ENCODE measurements at places on chromosomes 5 and 9.

DNA sequence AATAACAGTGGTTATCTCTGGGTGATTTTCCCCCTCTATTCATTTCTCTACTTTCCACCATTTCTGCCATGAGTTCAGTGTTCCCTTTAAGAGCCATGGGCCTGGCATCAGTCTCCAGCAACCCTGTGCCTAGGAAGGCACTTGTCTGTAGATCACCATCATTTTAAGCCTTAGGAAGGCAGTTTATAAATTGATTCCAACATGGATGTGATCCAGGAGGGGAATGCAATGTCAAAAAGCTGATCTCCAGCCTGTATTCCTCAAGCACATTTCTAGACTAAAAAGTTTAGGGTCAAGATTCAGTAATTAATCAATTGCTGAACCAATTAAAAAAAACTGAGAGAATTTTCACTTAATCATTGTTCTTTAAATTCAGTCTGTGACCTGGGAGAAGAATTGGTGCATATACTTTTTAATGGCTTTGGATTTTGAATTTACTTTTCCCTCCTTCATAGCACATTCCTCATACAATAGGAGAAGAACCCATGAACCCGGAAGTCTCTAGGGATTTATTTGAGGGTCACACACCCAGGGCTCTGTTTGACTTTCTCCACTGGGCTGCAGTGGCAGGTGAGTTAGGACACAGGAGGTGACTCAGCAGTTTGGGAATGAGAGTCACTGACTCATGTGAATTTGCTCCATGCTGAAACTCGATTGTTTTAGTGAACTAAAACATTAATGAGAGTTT, 6.1 kb upstream of the ERMP1 start:
- DNase-seq: no peak

DNA sequence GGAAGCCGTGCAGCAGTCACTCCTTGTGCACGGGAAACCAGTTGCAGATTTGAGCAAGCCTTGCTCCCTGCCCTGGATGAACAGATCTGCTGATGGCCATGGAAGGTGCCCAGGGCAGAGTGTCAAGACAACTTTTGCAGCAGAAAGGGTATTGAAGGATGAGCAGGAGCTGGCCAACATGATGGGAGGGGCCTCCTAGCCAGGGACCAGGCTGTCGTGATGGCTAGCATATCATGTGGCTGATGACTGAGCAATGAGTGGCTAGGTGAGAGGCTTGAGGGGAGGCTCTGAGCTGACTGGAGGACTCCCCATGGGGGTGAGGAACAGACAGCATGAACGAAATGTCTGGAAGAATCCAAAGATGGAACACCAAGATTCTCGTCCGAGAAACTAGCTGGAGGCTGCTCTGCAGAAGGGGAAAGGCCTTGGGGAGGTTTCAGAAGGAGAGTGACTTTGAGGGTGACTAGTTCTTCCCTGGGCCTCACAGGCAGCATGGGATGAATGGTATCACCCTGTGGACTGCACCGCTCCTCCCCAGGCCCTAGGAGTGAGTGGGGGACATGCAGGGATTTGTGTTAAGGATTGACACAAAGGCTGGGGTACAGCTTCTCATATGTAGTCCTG, 18.5 kb downstream of the PPARGC1B start:
- DNase-seq: no peak

DNA sequence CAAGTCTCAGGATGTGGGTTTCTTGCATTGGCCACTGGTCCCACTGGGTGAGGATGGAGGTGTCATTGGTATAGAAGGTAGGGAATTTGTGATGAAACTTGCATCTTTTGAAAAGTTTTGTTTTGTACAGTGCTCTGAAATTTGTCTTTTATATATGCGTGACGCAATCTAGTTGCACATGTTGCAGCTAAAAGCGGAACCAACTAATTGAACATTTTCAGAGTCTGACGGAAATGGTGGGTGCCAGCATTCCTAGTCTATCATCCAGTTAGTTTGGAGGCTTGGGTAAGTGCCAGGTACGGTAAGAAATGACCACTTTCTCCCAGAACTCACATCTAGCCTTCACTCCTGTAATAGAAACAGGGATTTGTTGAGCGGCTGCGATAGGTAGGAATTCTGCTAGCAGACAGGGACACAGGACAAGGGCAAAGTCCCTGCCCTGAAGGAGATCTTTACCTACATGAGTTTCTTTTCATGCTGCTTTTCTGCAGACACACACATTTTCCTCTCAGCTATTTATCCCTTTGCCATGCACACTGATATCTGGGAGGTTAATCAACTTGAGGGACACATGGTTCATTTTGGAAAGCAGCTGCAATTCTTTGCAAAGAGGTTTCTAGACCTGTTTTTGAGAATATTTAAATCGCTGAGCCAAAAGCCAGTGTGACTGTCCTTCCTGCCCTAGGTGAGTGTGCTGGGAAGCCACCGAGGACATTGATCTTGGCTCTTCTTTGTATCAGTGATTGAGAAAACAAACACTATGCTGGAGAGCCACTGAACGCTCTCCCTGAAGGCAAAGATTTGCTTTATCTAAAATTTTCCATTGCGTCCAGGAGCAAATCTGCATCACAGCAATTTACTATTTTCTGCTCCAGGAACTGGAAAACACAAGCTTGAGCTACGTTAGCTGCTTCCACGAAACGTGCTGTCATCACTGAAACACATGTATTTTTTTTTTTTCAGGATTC, 89.7 kb downstream of the DAP start:
- no peak for DNase-seq

DNA sequence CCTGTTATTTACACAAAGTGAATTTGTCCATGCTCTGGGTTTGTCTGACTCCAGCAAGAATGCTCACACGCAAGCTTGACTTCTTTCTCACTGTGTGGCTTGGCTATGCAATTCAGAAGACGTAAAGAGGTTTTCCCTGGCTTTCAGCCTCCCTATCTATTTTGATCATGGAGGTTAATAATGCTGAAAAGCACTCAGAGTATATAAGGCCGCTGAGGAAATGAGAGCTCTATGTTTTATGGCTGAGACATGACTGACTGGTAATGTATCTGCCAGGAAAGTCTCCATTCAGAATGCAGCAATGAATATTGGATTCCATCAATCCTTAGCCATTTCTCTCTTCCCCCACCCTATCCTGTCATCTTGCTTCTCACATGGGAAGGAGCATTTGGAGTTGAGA, 417.3 kb downstream of the DMAC1 start:
- DNase-seq: no peak

DNA sequence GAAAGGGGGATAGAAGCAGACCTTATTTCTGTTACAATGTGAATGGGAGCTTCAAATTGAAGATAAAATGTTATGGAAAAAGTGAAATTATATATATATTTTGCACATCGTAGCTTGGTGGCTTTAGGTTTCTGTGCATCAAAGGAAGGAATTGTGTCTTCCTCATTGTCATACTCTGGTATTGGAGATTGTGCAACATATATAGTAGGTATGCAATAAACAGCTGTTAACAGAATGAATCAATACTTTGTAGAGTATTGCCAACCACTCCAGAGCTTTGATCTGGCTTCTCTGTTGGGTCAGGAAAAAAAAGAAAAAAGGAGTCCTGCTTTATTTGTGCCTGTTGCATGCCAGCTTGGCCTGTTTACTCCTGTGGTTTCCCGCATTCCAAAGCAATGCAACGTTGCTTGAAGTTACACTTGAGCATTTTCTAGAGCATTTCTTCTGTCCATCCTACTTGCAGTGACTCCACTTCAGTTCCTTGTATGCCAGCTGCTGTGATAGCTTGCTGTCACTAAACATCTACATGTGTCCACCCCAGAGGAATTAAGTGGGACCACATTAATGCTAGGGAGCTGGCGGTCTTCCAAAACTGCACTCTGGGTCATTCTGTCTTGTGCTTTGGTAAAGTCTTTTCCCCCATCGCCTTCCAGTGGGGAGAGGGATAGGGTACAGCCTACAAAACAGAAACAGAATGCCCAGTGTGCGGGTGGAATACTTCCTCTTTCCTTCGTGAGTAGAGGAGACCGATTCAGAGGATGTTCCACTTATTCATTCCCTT, 62.0 kb upstream of the MEF2C start:
- no peak for DNase-seq

DNA sequence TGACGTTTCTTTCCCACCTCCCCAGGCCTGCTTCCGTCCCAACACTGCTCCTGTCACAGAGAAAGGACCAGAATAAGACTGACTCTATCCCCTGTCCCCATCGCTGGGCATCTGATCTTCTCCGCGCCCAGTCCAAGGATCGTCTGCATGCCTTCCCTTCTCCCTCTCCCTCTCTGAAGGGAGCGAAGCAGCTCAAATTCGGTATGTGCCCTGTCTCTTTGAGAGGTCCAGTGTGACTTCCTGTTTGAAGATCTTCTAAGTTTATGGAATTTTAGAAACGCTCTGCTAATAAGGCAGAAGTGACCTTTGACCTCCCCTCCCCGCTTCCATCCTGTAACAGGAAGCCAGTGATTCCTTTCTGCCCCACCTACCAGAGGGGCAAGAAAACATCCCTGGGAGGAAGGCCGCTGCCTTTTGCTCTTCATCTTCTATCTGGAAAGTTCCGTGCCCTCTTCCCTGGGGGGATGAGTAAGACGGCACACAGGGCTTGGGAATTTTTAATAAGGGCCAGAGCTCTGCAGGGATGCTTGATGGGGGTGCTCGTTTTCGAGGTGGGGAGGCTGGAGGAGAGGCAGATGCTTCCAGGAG, 40.7 kb upstream of the RNU6ATAC start:
- DNase-seq: no peak

GRCh38 chr5:37926732-37927131, 86.9 kb upstream of the GDNF start:
- DNase-seq: no peak

GRCh38 chr9:87516222-87516925, 18.7 kb downstream of the DAPK1 start:
- DNase-seq: no peak

GRCh38 chr5:173123416-173123815, 20.9 kb upstream of the BNIP1 start:
- no peak for DNase-seq

DNA sequence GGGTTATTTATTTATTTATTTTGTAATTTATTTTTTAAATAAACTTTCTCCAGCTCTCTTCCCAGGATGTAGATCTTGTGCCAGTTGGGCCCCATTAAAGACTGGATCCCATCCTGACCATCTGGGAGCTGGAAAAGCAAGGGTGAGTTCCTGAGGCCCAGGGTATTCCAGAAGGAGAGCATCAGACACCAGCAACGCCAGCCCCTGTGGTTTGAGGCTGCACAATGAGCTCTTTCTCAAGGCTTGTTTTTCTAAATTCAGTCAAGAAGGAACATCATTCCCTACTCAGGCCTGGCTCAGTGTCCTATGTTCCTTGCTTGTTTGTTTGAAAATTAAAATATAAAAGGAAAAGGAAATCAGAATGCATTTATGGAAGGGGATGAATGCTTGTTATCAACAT, 313.3 kb downstream of the EBF1 start:
- DNase-seq: no peak

DNA sequence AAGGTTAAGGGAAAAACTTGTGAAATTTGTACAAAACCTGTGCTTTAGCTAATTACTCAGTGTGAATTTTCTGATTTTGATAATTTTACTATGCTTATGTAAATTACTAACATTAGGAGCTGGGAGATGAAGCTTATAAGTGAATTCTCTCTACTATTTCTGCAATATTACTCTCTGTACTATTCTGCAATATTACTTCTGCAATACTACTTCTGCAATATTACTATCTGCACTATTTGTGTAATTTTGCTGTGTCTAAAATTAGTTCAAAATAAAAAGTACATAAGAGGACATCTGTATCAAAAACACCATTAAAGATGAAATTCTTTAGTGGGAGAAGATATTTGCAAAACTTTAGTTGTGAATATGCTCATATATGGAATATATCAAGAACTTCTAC, 62.9 kb downstream of the C9 start:
- DNase-seq: no peak

DNA sequence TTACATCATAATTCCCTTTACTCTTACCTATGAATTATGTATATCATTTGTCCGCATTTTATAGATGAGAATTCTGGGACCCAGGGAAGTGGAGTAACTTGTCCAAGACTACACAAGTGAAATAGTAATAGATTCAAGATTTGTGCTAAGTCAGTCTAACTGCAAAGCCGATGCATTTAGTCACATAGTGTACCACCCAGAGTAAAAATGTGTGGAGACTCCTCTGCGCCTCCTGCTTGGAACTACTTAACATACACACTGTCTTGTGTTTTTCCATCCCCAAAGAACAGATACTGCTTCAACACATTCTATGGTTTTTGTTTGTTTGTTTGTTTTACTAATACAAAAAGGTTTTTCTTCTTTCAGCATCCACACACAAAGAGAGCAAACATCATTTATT, 729.8 kb downstream of the PRELID2 start:
- DNase-seq: no peak

- DNase-seq: no peak
Observed at GRCh38 chr5:19866090-19866450, 121.9 kb downstream of the CDH18 start.

DNA sequence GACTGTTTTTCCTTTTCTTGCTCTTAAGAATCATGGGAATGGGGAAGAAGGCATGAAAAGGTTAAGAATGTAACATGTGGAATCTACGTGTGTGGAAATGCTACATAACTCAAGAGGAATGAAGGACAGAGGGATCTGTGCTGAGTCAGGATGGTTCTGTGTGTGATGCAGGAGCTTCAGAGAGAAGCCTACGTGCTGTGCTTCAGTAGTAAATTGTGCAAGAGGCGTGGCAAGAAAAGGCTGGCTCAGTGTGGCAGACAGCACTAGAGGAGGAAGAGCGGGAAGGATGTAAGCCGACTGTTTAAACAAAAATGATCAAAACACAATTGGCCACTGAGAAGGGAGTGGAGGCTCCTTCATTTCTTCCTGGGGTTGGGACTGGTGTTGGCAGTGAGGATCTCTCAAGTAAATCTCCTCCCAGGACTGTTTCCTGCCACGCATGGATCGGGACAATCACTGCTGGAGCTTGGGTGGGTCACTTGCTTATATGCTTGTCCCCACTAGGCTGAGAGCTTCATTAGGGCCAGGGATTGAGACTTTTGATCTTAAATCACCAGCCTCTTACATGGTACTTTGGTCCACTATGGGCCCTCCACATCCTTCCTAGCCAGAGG, 59.4 kb upstream of the BASP1 start:
- DNase-seq: no peak

DNA sequence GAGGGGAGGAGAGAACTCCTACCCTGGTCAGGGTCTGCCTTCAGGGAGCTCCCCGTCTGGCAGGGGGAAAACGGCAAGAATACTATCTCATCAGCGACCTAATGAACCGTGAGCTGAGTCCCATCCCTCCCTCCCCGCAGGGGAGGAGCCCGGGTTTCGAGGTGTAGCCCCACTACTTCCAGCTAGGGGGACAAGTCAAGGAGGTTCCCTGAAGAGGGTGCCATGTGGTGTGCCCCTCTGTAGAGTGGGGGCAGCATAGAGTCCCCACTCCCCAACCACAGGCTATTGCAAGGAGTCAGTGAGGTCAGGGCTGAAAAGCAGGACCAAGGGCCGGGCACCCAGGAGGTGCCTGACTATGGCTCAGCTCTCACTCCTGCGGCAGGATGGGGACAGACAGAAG, 50.9 kb upstream of the RXRA start:
- no peak for DNase-seq

Measured in GM10248 (cell line).